CD4-positive, alpha-beta T cell treated with Interleukin-15 for 4 hours (primary cell): ENCODE measurements at places on chromosomes 11 and 22.

DNA sequence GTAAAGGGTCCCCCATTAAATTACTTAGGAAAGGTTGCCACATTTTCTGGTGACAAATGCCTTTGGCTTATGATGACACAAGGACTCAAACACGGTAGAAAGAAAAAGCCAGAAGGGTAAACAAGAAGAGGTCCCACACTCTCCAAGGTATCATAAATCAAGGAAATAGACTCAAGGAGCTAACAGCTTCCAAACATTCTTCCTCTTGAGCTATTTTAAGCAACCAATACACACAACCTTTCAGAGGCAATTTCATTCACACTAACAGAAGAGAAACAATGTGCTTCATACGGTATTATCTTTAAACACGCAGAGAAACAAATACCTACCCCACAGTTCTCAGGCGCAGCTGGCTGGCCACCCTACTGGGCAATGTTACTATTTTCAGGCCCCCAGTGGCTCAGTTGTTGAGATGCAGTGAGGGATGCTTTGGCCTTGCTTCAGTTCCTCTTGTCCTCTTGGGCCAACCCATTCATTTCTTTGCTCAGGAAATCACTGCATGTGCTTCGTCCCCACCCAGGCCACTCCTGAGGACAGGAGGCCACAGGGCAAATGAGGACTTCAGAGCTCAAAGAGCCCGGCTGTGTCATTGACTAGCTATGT is 15.8 kb downstream of the ABTB2 start:
- DNase-seq = no peak

GRCh38 chr22:41762980-41763779 is 37.3 kb upstream of the CCDC134 start:
- DNase-seq = peak; percentile 31

GRCh38 chr11:72026090-72026489 is 27.4 kb downstream of the IL18BP start:
- DNase-seq = no peak

DNA sequence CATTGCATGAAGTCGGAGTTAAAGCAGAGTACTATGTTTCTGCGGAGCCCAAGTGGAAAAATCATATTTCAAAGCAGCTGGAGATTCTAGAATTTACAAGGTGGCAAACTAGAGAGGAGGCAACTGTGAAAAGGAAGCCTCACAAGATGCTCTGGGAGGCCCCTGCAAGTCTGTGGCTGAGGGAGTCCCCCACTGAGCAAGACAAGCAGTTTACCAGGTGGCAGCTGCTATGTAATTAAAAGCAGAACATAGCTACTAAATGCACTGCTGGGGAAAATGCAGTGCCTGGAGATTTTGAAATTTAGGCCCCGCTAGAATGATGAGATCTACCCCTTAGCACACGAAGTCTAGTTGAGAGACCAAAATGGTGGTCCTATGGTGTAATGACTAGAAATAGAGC is 728.0 kb downstream of the OPCML start:
- no peak for DNase-seq

DNA sequence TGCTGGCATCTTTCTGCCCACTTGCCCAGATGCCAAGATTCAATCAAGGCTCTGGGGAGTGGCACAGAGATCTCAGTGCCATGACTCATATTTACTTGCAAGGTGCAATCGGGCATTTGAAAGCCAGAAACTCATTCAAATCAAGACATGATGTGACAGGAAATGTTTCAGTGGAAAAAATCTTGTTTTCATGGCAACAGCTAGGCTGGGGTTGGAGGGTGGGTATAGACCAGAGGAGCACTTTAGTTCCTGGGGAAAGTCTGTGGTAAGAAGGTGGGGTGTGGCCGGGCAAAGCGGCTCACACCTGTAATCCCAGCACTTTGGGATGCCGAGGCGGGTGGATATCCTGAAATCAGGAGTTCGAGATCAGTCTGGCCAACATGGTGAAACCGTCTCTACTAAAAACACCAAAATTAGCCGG is 1.2 kb downstream of the MAJIN start:
- DNase-seq = peak; percentile 28

- no peak for DNase-seq
Observed at GRCh38 chr22:26127556-26127955, 41.7 kb upstream of the SEZ6L start.

- DNase-seq = no peak
Observed at GRCh38 chr22:23840026-23840425, 1.2 kb upstream of the DERL3 start.

DNA sequence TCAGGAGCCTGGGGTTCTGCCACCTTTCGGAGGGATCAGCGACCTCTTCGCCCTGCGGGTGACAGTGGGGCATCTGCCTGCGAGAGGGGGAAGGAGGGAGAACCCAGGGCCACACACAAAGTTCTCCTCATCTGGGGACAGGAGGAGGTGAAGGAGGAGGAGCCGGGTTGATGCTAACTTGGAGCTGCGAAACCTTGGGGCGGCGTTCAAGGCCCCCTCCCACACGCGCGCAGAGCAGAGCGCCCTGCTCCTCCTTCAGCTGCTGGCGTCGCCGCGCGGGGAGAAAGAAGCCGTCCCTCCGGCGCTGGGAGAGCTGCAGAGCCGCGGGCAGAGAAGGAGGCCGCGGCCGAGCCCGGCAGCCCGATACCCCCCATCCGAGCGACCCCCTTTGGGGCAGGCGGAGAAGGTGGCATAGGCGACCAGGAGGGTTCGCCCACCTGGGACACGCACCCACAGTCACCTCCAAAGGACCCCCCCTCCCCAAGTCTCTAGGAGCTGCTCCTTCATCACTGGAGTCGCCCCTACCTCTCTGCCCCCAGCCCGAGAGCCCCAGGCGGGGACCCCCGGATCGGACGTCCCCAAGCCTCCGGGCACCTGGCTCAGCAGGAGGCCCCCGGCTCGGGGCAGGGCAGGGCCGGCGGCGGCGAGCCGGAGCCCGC is at the start of gene RASD2:
TSS of gene RASD2 (plus strand) at position 237 of the 659 bp plus-strand sequence. CDS start 5,979 bp downstream, outside the sequence.
- peak; percentile 18 for DNase-seq

DNA sequence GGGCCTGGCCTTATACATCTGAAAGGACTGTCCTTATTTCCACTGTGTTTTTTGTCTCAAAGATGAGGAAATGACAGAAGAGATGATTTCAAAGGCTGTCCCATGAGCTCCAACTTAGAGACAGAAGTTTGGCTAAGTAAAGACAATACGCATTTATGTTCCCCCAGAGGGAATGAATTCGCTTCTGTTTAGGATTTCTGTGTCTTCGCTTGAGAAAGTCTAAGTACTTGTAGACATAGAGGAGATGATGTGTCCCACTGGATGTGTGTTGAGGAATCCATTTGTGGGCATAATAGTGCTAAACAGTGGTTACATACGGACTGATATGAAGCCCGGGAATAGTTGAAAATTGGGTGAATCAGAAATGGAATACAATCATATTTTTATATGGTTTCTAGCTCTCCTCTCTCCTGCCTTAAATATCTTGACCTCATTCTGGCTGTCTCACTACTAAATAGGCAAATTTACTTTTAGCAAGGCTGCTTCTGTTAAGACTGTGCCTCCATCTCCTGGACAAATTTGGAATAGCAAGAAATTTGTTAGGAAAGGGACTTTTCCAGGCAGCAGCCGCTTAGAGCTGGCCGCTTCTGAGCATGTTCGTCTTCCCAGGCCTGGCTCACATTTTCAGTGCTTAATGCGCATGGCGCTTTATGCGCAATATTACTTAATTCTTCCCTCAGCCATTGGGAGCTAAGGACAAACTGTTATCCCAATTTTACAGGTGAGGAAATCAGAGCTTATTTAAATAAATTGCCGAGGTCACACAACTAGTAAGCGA is 1.9 kb upstream of the PEX26 start:
- peak; percentile 74 for DNase-seq

DNA sequence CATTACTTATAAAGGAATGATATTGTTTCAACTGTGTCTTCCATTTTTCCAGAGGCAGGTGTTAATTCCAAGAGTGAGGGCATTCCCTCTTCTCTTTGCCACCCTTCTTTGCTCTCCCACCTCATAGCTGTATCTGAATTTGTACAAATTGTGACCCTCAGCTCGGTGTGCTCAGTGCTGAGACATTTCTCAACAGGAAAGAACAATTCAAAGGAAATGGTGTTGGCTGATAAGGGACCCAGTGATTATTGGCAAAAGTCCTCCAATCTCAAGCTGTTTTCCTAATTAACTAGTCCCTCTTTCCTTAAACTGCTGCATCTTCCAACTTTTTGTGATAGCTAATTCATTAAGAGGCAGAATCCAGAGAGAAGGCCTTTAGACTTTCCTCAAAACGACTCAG is 408.9 kb upstream of the SYN3 start:
- DNase-seq = no peak

GRCh38 chr11:105111145-105111944 is 28.2 kb downstream of the CARD18 start:
- DNase-seq = no peak
